ENCODE measurements at places on chromosomes 3 and 15.

DNA sequence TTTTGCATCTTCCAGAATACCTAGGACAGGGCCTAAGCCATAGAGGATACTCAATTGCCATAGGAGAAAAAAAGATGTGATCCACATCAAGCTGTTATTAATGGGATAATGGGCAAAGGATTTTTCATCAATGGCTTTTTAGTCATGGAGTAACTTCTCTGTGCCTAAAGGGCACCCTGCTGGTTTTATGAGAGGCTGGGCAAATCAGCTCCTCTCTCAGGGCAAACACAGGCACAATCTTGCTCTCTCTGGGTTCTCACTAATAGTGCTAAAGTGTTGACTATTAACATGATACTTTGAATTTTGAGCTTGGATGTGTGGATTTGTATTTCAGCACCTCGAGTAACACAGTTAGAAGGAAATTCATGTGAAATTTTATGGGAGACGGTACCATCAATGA is 67.6 kb downstream of the GHSR start:
- DNase-seq: no peak

GRCh38 chr3:78728406-78729145 is 1039.2 kb downstream of the ROBO1 start:
- no peak for DNase-seq

DNA sequence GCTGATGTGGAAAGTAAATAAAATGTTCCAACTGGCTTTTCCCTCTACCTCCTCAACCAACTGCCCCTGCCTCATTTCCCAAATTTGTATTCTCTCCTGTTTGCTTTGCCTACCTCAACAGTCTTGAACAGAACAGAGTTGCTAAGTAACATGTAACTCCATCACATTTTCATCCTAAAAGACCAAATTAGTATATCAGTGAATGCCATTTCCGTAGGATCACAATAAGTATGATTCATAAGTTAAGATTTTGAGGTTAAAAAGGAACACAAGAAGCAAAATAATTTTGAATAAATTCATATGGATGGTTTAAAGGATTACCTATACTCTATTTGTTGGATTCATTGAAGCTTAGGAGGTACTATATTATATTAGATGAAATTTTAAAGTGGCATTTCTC is 154.9 kb downstream of the ECT2 start:
- DNase-seq: no peak

- DNase-seq: no peak
Measured at GRCh38 chr3:36480911-36481648, 100.8 kb downstream of the STAC start.

- no peak for DNase-seq
Measured at GRCh38 chr3:107496855-107497254, 25.9 kb upstream of the BBX start.

DNA sequence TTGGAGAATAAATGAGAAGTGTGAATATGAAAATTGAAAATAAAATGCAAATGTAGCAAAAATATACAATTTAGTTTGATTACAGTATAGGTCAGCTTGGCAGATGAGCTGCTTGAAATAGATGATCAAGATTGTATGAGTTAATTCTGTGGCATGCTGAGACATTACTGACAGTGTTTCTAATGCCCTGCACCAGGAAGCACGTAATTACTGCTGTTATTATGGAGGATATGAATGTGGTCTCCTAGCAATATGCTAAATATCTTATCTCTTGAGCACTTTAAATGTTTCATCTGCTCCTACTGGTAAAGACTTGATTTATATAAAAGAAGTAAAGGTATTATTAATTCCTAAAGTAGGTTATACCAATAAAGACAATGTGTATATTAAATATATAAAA is 1015.5 kb downstream of the PLOD2 start:
- no peak for DNase-seq

DNA sequence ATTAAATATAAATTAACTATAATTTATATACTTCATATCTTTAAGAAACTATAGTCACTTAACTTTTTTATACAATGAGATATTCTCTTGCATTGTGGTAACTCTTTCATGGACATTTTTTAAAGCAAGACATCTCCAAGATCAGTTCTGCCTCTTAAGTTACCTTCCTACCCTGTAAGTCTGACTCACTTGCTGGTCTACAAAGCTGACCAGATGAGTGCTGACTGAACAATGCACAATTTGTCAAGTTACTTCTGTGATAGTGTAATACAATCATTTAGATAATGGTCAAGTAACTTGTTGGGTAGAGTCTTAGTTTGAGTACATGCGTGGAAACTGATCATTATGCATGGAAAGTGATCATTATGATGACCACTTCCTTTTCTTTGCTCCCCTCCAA is 145.9 kb downstream of the MEIS2 start:
- DNase-seq: no peak

DNA sequence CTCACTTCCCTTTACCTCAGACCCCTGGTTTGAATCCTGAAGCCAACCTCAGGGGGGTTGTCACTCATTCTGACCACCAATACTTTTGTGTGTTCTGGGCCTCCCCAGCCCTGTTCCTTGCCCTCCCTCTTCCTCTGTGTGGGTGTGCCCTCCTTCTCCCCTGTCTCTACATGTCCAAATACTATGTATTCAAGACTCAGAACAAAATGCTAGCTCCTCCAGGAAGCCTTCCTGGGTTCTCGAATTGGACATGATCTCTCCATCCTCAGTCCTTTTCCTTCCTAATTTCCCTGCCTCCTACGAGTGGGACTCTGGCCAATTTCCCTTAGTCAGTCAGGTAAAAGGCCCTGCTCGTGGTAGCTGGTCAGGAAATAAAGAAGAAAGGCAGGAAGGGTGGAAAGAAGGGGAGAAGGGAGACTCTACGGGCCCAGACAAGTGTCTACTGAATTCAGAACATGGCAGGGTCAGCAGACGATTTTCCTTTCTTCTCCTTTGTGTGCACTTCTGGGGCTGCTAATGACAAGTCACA is 79.7 kb downstream of the BDH1 start:
- DNase-seq: no peak

DNA sequence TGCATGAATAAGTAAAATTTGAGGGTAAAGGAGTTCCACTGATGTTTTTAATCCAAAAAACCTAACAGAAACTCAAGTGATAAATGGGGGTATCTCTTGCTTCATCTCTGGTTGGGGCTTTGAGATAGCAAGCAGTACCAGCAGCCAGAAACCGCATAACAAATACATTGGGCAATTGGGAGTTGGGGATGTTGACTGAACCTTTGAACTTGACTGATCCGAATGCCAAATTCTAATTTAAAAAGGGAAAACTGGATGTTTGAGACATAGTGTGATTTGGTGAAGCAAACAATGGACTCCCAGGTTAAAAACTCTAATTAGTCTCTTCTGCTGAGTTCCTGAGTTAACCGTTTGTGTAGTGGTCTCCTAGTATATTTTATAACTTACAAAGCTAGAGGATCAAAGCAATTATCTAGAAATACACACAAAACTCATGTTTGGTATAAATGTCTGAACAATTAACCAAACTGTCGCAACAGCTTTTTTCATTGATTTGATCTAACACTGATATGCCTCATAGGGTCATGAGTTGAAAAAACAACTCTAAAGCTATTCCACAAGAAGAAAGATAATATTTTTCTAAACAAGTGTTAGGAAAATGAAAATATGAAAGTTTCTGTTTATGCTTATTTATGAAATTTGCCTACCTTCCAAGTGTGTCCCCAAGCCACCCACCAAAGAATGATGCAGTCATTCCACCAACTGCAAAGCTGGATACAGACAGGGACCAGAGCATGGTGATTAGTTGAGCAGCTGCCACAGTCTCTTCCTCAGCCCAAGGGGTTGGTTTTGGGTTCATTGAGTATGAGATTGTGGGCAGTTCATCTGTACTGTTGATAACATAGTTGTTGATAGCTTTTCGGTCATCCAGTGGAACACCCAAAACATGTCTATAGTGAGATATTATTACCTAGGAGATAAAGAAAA is 12.4 kb downstream of the SLC2A2 start:
- no peak for DNase-seq

DNA sequence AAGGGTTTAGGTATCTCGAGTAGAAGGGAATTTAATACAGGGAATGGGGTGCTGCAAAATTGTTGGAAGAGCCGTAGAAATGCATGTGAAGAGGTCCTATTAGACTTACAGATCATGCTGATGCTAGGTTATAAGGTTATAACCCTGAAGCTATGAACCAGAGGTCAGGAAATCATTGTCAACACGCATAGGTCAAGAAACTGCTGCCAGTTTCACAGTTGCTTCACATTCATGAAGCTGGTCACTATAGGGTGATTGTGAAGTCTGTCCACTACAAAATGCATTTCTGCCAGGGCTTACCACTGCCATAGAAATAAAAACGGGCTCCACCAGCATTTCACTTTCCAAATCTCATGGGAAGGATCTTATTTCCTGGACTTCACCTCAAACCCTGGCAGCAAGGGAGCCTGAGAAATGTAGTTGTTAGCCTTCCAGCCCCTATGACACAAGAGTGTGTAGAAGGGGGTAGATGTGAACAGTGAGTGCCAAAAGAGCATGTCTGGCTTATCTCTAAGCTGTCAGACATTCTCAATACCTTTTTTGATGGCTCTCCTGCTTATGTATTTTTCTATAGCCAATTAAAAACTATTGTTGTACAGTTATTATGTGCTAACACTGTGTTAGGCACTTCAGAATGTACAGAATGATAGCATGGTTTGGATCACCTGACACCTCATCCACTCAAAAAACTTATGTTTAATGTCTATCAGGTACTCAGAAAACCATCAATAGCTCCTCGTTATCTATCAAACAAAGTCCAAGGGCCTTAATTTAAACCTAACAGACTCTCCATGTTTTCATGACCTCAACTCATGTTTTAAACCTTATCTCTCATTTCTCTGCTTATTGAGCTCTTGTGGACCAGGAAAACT is 148.3 kb upstream of the TSC22D2 start:
- DNase-seq: no peak

- no peak for DNase-seq
Measured at GRCh38 chr3:164190566-164190965, 887.7 kb downstream of the SI start.

- no peak for DNase-seq
Measured at GRCh38 chr3:155737844-155738460, 6.9 kb downstream of the PLCH1 start.

GRCh38 chr15:34780725-34781124 is 14.6 kb downstream of the ACTC1 start:
- DNase-seq: no peak

DNA sequence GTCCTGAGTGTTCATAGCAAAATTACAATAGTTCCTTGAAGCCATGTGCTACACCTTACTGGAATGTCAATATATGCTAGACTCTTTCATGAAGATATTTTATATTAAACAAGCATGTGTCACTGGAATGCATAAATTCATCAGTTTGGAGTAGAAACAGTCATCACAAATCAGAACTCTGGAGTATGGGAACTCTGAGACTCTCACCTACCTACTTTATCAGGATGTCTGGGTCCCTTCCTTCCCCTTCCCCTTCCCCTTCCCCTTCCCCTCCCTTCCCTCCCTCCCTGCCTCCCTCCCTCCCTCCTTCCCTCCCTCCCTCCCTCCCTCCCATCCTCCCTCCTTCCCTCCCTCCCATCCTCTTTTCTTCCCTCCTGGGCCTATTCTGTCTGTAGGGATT is 144.7 kb upstream of the PEX5L start:
- no peak for DNase-seq

DNA sequence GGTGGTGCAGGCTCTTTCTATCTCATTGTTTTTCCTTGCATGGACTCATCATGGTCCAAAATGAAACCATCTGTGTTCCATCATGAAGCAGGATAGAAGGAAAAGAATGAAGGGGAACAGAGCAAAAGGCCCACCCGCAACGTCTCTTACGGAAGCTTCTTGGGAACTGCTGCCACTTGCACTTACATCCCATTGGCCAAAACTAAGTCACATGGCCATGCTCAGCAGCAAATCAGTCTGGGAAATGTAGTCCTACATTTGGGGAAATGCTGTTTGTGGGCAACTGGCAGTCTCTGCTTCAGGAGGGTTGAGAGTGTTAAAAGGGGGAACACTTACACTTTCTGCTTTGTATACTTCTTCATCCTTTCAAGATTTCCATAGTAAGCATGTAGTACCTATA is 191.6 kb downstream of the SV2B start:
- no peak for DNase-seq

GRCh38 chr15:82111918-82112317 is 66.1 kb upstream of the MEX3B start:
- no peak for DNase-seq

- DNase-seq: no peak
Measured at GRCh38 chr3:140568842-140569520, 108.9 kb upstream of the TRIM42 start.

DNA sequence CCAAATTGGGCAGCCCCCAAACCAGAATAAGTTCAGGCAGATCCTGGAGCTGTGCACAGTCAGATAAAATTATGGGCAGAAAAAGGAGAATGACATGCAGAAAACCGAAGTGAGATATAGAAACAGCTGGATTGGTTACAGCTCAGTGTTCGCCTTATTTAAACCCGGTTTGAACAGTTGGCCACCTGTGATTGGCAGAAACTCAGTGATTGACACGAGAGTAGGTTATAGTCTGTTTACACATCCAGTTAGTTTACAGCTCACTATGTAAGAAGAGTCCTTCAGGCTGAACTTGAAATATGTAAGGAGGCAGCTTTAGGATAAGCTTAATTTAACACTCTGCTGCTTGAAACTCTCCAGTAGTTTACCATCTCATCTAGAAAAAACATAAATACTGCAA is 271.6 kb upstream of the ARRDC4 start:
- no peak for DNase-seq

DNA sequence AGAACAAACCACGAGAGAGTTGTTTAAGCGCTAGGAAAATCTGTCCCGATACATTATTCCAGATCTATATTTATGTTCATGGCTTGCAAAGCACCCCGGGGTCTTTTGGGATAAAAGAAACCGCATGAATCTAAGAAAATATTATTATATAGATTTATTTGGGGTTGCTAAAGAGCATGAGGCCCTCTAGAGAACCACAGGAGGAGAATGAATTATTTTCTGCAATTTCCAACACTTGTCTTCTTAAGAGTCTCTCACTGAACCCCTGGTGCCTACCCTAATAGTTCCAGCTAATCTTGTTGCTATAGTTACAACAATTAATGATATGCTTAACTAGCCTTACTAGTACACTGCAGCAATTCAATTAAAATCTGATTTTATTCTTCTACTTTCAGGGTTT is 79.6 kb downstream of the ARRDC4 start:
- DNase-seq: no peak

DNA sequence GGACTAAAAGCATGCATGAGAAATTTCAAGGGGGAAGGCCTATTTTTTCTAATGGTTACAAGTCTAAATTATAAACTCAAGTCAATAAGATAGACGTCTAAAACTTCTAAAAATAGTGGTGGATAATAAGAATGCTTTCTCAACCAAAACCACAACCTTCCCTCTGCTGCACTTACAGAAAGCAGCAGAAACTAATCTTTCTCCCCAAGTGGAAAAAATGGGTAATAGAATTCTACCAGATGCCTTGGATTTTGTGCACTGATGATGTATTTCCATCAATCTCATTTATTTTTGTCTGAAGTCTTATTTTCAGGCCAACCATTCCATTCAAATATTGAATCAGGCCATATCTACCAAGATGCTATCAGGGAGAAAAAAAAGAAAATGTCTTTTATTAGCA is 344.7 kb downstream of the NEK10 start:
- no peak for DNase-seq
